ENCODE measurements at places on chromosomes 2 and 18.

GRCh38 chr18:62991959-62992358 lies 276.6 kb downstream of the PHLPP1 start:
- no peak for DNase-seq

DNA sequence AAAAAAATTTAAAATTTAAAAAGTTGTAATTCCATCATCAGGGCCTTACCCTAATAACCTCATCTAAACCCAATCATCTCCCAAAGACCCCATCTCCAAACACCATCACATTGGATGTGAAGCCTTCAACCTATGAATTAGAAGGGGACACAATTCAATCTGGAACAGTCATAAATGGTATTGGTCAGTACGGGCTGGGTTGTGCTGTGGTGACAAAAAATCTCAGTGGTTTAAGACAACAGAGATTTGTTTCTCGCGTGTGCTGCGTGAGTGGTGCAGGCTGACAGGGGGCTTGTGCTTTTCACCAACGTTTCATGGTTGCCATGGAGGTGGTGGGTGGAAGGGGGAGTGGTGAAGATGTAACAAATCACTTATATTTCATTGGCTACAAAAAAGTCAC lies 174.5 kb downstream of the INHBB start:
- no peak for DNase-seq

GRCh38 chr2:69597843-69598610 lies 45.5 kb downstream of the AAK1 start:
- DNase-seq, result no peak

- no peak for DNase-seq
Observed at GRCh38 chr2:168852481-168852880, 37.7 kb downstream of the SPC25 start.

DNA sequence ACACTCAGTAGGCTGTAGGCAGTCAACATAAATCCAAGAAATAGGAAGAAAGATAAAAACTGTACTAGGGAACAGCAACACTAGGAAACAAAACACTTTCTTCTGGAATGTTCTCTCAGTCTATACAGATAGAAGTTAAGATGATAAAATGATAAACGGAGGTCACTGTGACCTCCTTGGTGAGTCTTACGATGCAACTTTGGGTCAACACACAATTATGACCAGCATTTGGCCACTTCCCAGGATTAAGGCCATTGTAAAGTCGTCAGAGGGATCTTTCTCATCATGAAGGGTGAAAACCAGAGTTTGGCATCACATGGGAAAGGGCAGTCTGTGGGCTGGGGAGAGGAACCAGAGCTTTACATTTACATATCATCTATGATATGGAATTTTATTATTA lies 33.4 kb downstream of the LAMA3 start:
- no peak for DNase-seq

DNA sequence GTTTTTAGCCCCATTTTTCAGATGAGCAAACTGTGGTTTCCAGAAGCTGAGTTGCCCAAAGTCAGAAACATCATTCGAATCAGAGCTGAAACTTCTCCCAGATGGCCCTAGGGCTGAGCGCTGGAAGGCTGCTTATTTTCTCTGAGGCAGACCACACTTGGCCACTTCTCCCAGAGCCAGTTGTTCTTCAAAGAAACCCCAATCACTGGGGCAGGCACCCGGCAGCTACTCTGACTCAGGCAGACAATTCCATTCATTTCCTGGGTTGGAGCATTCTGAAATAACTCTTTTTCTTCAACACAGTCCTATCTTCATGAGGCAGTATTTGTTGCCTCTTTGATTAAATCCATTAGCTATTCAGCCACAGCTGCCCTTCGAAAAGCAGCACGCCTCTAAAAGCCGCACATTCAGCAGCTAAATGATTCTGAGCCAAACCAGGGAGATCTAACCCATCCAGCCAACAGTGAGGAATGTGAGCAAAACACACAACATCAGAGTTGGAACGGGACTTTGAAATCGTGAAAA lies 40.9 kb downstream of the LRATD1 start:
- no peak for DNase-seq

DNA sequence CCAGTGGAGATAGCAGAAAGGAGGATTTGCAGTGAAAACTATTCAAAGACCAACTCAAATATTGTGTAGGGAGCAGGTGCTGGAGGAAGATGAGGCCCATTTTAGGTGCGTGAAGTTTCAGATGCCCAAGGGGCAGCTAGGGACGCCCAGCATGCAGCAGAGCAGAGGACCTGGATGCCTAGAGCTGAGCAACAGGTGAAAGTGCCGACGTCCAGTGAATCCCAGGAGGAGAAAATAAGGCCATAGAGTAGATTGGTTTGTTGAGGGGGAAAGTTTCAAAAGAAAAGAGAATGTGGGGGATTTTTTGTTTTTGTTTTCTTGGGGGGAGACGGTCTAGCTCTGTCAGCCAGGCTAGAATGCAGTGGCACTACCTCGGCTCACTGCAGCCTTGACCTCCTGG lies 53.1 kb downstream of the OSBPL1A start:
- DNase-seq, result no peak

DNA sequence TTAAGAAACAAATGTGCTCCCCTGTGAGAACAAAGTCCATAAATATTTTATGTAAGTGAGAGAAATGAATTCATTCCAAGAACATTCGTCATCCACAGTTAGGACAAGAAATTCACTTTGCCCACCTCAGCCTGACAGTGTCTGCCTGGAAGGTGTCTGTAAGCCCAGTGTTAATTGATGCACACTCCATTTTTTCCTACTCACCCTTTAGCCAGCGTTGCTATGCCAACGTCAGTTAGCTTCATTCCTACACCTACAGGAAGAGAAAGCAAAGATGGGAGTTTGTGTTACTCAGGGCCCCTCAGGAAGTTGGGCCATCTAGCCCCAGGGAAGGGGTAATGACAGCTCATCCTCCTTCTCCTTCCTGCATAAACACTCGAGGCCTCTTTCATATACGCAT lies 131.0 kb downstream of the ALPK2 start:
- no peak for DNase-seq

- no peak for DNase-seq
Observed at GRCh38 chr2:217466104-217466503, 536.7 kb downstream of the TNS1 start.

DNA sequence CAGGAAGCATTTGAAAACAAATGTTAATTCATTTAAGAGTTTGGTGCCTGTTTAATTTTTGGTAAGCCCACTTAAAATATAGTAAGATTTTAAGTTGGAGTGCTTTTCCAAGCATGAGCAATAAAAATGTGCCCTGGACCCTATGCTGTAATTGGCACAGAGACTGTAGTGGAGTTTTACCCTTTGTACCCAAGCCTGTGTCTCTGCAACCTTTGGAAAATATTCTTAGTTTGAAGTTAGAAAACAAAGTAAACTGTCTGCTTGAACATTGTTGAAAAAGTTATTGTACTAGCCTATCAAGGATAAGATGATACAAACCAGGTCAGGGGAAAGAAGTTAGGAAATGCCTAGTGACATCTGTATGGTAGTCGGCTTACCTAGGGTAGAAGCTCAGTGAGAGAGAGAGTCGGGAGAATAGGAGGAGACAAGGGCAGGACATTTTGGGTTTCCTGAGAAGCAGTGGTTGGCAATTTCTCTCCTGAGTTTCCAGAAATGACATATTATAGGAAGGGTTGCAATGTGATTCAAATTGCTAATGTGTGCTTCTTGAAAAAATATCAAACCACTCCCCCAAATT lies 66.5 kb downstream of the CCDC85A start:
- DNase-seq, result no peak

DNA sequence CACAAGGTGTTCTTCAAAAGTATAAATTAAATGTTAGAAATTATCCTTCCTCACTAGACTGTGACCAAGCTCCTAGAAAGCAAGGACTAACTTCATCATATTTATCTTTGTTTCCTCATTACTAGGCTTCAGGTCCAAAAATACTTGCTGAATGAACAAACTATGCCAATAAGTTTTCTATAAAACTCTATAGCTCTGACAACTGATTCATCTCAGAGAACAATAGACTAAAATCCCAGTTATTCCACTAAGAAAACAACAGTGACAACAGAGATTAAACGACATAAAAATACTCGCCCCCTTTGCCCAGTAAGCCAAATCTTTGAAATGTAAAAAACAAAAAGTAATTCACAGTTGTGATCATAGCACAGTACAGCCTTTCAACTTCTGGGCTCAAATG lies 13.6 kb downstream of the TLK1 start:
- no peak for DNase-seq

DNA sequence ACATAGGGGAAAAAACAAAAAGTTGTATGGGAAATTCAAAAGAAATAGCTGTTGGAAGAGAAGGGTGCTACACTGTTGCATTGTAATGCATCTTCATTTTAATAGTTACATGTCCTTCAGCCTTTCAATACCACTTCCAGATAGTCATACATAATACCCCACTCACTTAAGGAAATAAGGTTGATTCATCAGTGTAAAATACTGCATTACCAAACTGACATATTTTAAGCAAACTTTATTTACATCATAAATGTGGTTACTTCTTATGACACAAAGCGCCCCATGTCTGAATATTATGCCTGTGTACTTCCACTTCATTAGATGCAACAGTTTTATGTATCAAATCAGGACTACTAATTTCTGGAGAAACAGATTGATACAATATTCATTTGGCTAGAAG lies 4.5 kb downstream of the RBMS1 start:
- no peak for DNase-seq

- DNase-seq, result no peak
Observed at GRCh38 chr2:149928011-149928410, 340.4 kb upstream of the MMADHC start.

DNA sequence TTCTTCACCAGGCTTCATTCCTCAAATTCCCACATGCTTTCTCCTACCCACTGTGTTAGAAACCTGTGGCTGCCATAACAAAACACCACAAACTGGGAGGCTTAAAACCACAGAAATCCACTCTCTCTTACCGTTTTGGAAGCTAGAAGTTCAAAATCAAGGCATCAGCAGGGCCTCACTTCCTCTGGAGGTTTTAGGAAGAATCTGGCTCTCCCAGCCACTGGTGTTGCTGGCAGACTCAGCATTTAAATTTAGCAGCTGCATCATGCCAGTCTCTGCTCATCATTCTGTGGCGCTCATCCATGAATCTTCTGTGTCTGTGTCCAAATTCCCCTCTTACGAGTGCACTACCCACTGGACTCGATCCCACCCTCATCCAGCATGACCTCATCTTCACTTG lies 248.5 kb downstream of the ZNF516 start:
- DNase-seq, result no peak

DNA sequence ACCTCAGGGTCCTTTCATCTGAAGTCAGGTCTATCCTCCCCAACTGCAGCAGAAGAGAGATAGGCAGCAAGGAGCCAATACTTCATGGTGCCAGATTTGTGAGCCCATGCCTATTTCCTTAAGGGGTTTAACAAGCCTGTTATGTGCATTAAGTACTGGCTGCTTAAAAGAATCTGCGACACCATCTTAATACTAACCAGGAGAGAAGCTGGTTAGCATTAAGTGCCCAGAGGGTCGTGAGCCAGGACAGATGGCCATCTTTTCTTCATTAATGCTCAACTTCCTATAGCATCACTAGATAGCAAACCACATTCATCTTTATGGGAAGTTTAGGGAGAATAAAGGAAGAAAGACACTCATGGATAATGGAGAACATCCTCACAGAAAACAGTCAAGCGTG lies 289.1 kb downstream of the ETAA1 start:
- DNase-seq, result no peak

DNA sequence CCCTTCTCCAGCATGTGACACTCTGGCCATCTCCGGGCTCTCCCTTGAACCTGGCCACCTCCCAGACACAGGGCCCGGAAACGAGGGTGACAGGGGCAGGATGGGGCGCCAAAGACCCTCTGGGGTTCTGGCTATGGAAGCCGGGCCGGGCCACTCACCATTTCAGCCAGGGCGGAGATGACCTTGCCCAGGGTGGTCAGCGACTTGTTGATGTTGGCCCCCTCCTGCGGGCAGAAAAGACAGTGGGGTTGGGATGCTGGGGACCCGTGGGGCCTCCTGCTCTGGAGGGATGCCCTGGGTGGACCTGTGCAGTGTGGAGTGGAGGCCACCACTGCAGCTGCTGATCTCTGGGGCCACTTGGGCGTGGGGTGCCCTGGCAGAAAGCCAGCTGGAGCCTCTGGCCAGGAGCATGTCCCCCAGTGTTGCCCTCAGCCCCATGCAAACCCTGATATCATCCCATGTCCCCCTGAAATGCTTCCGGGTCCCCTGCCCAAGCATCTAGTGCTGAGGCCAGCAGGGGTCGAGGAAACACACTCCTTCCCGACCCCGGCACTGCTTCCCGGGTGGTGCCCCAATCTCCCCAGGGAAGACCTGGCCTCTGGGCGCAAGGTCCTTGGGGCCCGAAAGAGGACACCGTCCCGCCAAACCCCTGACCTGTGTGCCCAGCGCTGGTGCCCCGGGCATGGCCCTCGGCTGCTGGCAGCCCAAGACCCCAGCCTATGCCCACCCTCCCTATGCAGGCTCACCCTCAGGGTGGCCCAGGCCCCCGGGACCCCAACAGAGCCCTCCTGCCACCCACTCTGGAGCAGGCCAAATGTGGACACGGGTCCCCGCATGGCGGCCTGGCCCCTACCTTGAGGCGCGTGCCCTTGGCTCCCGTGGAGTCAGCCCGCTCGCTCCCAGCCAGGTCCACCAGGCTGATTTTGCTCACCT lies 36.9 kb downstream of the KIF1A start:
- DNase-seq, result no peak

- no peak for DNase-seq
Observed at GRCh38 chr2:240278661-240279060, 138.2 kb upstream of the OTOS start.

- DNase-seq, result no peak
Observed at GRCh38 chr2:41910126-41910525, 137.7 kb upstream of the PKDCC start.

DNA sequence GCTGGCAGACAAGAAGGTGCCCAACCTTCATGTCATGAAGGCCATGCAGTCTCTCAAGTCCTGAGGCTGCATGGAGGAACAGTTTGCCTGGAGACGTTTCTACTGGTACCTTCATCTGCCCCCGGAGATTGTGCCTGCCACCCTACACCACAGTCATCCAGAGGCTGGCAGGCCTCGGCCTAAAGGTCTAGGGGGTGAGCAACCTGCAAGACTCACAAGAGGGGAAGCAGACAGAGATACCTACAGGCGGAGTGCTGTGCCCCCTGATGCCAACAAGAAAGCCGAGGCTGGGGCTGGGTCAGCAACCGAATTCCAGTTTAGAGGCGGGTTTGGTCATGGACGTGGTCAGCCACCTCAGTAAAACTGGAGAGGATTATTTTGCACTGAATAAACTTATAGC lies 12.0 kb upstream of the SERTAD2 start:
- no peak for DNase-seq

- DNase-seq, result no peak
Observed at GRCh38 chr2:204900487-204900886, 355.2 kb downstream of the PARD3B start.

DNA sequence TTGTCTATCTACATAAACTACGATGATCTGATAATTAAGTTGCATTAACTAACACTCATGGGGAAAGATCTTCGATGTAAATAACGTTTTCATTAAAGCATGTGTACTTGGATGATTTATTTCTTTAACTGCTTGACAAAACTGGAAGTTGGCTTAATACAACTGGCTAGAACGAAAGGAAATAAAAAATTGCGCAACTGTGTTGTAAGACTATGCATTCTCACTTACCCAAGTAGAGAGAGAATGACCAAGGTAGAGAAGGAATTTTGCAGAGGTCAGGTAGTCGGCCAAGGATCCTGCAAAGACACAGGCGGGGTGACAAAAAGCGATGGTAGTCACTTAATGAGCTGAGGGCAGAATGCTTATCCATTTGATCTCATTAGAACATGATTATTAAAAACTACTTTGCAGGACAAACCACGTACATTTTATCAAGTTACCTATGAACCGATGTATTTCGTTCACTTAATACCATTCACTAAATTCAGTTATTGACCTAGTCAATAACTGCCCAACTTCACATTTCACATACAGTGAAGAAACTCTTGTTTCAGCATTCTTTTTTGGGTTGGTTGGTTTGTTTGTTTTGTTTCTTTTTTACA lies 900 bp downstream of the SLC40A1 start:
- peak; percentile 81 for DNase-seq
